ENCODE measurements at places on chromosomes 6 and 20. TPM values are rescaled to one million over a fixed set of nuclear protein-coding genes. Genes with fewer than 3 reads are reported as not detected.

Gene VSTM2L
- total RNA-seq, result 1.6 TPM

Gene PPP1R14C
- 15.8 TPM for total RNA-seq

Gene NR2E1
- not detected for total RNA-seq

DNA sequence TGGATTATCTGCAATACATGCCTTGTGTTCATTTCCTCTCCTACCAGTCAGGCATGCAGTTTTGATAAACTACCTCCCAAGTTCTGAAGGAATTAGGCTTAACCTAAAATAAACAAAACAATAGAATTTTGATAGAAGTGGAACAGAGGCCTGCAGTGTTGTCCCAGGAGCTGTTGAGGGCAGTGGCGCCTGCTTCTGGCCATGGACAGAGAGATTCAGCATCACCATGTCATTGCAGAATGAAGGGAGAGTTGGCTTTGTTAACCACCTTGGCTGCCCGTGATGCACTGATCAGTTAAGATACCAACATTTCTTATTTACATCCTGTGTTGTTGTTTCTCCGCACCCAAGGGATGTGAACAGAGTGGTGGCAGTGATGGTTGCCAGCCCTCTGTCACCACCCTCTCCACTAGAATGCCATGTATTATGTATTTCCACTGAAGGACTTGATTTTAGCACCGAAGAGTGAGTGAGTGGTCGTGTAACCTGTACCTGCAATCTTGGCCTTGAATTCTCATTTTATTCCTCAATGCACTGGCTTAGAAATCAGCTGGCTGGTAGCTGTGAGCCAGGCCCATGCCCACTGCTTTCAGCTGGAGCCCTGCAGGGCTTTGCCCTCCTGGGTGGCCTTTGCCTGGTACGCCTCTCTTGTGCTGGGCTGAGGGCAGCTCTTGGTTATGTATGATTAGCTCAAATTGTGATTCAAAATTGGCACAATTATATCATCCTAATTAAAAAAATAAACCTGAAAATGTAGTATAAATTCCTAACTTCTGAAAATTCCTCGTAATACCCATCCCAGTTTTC, 56.5 kb downstream of the SHLD1 start:
- no peaks in the 10 kb centered on the region for H3K27me3 ChIP-seq
- peaks cover 6% of the 10 kb centered on the region for H3K4me1 ChIP-seq
- H3K27ac ChIP-seq, result no peak overlapping the region
- no peak overlapping the region for H3K4me3 ChIP-seq
- DNase-seq, result no peak
- no peaks in the 10 kb centered on the region for H3K36me3 ChIP-seq

DNA sequence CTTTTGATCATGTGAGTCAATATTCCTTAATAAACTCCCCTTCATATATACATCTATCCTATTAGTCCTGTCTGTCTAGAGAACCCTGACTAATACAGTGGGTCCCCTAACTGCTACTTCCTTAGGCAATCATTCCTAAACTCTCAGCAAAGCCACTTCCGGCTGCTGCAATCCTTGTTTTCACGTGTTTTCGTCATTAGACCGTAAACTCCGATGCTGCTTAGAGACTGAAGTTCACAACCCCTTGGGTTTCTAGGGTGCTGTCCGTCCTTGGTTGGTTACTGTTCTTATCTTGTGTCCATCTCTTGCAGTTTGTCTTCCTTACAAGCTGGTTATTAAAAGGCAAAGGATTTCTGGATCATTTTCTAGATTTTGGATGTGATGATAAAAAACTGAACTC, 106.4 kb downstream of the GMPR start:
- no peak overlapping the region for H3K4me3 ChIP-seq
- H3K36me3 ChIP-seq, result no peaks in the 10 kb centered on the region
- H3K4me1 ChIP-seq, result peaks cover 23% of the 10 kb centered on the region
- no peak for DNase-seq
- H3K27ac ChIP-seq, result no peak overlapping the region
- no peaks in the 10 kb centered on the region for H3K27me3 ChIP-seq

Data from gastrocnemius medialis (tissue), 4 donors.